ENCODE measurements at places on chromosomes 12 and 14. TPM values are rescaled to one million over a fixed set of nuclear protein-coding genes. Genes with fewer than 3 reads are reported as not detected.

The ARMH4 gene
- total RNA-seq: not detected

The CMKLR1 gene
- total RNA-seq: not detected

The TPH2 gene
- not detected for total RNA-seq

The CD69 gene
- total RNA-seq: 659 TPM

The SRGAP1 gene
- total RNA-seq: 0.03 TPM

Measured in CD4-positive, alpha-beta T cell (primary cell).